ENCODE measurements at places on chromosomes 6 and 20.

- DNase-seq: no peak
These were observed 1026.1 kb downstream of the KIF16B start for GRCh38 chr20:15547119-15547518.

DNA sequence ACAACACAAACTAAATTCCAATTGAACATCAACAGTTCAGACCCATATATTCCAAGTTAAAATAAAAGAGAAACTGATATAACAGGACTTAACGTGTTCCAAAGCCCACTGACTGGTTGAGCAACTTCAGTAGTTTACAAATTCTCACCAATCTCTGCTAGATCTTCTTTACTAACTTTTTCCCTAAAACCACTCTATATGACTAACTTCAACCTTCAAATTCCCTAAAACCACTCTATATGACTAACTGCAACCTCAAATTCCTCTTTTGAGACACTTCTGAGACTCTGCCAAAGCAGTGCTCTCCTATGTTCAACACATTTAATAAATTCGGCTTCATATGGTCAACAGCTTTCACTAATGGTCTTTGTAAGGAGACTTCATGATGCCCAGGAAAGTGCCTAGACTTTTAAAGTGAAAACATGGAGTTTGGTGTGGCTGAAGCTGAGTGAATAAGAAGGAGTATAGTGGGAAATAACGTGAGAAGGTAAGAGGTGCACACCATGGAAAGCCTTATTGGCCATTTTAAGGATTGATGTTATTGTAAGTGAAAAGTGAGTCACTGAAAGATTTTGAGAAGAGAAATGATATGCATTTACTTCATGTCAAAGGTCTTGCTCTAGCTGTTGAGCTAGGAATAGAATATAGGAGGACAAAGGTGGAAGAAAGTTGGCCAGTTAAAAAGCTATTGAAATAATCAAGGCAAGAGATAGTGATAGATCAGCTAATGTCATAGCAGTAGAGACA is 134.0 kb upstream of the HCRTR2 start:
- no peak for DNase-seq

DNA sequence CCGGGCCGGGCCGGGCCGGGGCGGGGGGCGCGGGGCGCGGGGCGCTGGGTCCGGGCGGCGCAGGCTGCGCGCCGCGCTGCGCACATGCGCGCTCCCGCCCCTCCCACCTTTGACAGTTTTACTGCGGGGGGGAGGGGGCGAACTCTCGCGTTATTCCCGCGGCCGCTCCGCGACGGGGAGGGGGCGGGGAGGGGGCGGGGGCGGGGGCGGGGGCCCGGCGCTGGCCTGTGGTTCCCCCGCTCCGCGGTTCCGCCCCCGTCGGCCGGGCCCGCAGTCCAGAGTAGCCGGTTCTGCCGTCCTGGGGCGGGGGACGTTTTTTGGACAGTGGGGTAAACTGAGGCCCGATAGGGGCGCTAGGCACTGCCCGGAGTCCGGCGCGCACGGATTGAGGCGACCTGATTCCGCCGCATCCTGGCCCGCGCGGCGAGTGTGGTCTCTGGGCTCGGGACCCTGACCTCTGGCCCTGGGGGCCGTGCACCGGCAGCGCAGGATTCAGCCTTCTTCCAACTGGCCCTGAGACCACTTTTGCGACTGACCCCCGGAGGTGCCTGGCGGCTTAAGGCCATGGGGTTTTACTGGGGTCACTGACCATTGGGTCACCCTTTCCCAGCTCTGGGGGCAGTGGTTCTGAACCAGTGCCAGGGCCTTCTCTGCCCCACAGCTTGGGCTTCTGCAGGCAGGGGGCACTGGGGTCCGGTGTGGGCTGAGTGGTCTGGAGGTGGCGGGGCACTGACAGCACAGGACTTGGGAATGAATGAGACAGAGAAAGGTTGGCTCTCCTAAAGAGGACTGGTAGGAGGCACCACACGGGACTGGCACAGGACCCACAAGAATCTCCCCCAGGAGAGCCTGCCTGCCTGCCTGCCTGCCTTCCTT is at the start of gene ZNF512B:
Gene ZNF512B (minus strand): TSS at position 93 of the 876 bp plus-strand sequence. CDS start 1,980 bp downstream, outside the sequence.
- peak; percentile 90 for DNase-seq

- no peak for DNase-seq
These were observed 38.1 kb upstream of the BMP5 start for GRCh38 chr6:55913228-55914195.

DNA sequence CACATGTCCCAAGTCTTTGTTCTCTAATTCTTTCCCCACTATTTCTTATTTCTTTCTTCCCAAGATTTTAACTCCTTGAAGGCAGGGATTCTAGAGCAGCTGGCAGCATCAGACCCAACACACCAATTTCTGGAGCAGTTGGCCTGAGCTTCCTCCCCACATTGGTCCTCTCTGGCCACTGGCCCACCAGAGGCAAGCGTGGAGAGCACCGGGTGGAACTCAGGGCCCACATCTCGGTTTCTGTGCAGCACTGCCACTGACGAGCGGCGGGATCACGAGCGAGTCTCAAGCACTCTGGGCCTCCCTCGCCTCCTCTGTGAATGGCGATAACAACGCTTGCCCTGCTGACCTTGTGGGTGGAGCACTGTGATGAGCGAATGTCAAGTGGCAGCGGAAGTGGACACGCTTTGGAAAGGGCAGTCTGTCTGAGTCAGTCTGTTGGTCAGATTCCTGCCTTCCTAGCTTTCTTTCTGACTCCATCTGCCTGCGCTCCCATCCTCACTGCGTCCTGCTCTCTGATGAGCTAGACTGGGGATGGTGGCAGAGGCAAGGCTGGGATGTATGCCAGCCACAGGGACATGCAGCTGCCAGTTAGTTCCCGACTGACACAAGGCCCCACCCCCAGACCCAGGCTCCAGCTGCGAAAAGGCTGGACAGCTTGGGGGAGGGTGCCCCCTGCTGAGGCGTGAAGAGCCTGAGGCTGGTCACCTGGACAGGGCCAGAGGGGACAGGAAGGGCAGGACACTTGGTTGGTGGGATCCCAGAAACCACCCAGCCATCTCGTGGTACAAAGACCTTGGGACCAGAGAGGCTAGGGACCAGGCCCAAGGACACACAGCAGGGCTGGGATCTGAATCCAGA is 4.5 kb upstream of the SPDEF start:
- DNase-seq: peak; percentile 51

DNA sequence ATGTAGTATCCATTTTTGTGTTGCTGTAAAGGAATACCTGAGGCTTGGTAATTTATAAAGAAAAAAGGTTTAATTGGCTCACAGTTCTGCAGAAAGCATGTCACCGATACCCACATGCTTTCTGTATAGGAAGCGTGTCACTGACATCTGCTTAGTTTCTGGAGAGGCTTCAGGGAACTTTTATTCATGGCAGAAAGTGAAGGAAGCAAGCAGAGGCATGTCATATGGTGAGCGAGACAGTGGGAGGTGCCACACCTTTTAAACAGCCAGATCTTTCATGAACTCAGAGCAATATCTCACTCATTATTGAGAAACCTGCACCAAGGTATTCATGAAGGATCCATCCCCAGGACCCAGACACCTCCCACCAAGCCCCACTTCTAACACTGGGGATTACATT is 3.5 kb downstream of the SUMO4 start:
- no peak for DNase-seq

GRCh38 chr6:43082806-43083655 is 6.9 kb downstream of the PTK7 start:
- DNase-seq: no peak

- no peak for DNase-seq
These were observed 107.5 kb downstream of the DTNBP1 start for GRCh38 chr6:15555101-15556038.

DNA sequence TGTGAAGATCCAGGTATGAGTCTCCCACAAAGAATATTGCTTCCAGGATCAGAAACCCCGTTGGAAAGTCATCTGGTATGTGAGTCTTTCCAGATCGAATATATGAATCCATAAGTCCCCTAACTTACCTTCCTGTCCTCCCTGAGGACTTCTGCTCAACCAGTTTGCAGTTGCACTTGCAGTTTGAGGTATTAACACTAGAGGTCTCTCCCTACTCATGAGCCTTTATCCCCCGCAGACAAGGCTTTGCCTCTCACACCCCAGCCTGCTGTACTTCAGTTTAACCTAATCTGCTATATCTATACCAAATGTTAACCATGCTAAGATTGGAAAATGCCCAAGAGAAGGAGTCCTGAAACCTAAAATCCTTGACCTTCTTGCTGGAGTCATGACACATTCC is 135.3 kb upstream of the DEFB112 start:
- no peak for DNase-seq

DNA sequence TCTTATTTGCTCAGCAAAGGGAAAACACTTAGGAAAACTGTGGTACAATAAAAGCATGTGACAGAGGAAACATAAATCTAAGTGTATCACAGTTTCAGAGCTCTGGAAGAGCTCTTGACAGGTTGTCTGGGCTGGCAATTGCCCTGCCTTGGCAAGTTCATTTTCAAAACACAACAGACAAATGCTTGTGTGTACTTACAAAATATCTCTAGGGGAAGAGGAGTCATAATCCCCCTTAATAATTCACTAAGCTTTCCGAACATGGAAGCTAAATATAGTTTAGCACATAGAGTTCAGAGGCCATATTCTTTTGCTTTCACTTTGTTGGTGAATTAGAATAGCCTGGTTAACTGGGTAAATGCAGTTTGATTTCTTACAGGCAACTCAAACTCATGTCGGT is 211.6 kb upstream of the THEMIS start:
- DNase-seq: no peak

- no peak for DNase-seq
These were observed 63.0 kb downstream of the GPR6 start for GRCh38 chr6:110041126-110041525.

DNA sequence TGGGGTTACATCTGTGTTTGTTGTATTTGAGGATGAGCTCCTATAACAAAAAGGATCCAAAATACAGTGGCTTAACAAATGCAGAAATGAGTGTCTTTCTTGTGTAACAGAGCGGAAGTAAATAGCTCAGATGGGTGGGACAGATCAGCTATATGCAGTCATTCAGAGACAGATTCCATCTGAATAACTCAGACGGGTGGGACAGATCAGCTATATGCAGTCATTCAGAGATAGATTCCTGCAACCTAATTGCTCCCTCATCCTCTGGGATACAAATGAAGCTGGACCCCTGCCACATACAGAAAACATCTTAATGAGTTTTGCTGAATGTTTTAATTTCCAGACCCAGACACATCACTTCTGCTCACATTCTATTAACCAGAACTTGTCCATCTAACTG is 332.3 kb downstream of the BCKDHB start:
- DNase-seq: no peak

All from right cardiac atrium (tissue), 5 donors.